ENCODE measurements at places on chromosomes 2 and 18. TPM values are rescaled to one million over a fixed set of nuclear protein-coding genes. Genes with fewer than 3 reads are reported as not detected.

- DNase-seq: peak; percentile 39
Measured at GRCh38 chr2:141554810-141555209, 576.0 kb downstream of the LRP1B start.

DNA sequence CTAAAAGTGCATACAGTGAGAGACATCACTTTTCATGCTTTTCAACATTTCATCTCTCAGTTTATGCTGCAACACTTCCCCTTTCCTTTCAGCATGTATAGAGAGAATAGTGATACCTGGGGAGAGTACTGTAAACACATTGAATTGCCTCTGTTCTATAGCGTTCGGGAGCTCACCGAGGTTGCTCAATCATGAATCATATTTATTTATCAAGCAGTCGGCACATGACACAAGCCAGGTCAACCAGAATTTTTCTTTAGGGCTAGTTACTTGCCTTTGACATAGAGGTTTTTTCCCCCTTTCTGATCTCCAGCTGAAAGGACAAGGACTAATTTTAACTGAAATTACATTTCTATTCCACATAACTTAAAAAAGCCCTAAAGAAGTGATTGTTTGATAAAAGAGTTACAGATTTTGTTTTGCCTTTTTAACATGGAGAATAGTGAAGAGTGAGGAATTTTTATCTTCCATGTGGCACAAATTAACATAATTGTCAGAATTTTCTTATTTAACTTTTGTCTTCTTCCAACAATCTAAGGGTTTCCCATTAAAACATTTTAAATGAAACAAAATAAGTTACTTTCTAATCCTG lies 690.9 kb upstream of the TMEFF2 start:
- no peak for DNase-seq

DNA sequence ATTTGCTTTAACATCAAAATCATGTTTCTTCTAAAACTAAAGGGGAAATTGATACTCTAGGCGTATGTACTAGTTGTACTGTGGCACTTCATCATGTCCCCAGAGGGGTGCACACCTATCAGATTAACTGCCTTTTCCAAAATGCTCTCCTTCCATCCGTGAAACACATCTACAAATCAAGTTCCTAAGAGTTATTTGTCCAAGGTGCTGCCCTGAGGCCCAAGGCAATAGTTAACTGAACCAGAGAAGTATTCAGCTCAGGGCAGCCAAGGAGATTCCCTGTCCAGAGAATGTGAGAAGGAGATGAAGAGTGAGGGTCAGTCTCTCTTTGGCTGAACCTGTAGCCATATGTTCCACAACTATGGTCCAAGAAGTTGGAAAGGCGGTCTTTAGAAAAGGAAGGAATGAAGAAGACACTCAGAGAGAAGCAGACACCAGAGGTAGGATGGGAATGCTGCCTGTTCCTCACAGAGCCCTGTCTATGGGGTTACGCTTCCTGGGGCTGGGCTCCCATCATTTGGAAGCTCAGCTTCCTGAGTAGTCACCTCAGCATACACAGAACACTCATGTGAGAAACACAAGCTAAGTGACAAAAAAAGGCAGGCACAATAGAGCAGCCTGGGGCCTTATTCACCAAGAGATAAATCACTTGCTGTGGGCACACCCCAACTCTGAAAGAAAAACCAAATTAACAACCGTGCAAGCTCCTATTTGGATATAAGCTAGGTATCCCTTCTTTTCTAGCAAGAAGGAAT lies 55.6 kb downstream of the ANKRD44 start:
- no peak for DNase-seq

DNA sequence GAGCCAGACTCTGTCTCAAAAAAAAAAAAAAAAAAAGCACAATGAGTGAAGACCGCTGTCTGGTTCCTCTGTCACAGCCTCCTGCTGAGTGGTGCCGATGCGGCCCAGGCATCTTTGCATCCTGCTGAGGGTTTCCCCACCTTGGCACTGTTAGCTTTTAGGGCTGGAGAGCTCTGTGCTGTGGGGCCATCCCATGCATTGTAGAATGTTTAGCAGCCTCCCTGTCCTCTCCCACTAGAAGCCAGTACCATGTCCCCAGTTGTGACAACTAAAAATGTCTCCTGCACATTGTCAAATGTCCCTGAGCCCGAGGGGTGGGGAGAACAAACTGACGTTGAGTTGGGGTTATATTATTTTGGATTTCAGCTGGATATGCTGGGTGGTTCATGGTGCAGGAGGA lies 7.9 kb upstream of the COLEC11 start:
- DNase-seq: no peak

DNA sequence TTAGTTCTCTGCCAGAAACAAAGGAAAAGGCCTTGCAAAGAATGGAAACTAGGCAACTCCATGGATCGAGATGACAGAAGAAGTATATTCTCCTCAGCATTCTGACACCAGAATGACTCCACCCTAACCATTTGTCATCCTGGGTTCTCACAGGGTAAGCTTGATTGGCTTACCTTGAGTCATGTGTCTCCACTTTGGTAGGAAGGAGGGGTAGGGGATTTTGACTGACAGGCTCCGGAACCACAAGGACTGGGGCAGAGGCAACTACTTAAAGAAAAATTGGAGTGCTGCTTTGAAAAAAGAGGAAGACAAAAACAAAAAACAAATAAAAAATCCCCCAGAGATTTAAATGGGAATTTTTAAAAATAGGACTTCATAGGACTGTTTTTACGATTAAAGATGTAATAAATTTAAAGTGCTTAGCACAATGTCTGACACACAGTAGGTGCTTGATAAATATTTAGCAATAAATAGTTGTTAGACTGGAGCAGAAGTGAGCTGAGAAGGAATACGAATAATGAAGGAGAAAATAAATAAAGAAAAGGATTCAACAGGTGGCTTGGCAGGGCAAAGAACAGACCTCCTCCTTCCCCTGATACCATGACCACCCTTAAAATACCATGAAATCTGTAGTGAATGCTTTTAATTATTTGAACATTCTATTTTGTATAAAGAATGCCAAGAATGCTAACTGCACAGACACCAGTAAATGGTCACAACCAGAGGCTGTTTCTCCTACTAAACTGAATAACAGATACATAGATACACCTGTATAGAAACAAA lies 230.2 kb downstream of the CDCA7 start:
- DNase-seq: peak; percentile 77

GRCh38 chr2:154882725-154883124 lies 184.2 kb downstream of the KCNJ3 start:
- DNase-seq: no peak

GRCh38 chr2:219332542-219332941 lies at the start of gene RESP18:
Gene RESP18, minus strand, starts transcription at chr2:219332744.
- DNase-seq: no peak

- DNase-seq: peak; percentile 45
Measured at GRCh38 chr2:134401789-134402188, 147.9 kb downstream of the MGAT5 start.

DNA sequence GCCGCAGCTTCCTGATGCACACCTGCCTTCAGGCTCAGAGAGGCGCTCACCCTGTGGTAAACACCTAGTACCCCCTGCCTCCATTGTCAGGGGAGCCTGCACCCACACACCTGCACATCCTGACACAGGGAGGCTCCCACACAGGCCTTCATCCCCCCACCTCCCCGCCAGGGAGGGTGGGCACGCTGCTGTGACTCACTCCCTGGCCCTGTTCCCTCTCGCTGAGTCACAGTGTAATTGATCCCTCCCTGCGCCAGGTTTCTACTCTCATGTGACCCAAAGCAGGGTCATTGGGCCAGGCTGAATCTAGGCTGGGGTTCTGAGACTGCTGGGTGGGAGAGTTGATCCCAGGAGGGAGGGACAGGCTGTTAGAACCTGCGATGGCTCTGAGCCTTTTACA lies 8.5 kb upstream of the CELF4 start:
- no peak for DNase-seq

DNA sequence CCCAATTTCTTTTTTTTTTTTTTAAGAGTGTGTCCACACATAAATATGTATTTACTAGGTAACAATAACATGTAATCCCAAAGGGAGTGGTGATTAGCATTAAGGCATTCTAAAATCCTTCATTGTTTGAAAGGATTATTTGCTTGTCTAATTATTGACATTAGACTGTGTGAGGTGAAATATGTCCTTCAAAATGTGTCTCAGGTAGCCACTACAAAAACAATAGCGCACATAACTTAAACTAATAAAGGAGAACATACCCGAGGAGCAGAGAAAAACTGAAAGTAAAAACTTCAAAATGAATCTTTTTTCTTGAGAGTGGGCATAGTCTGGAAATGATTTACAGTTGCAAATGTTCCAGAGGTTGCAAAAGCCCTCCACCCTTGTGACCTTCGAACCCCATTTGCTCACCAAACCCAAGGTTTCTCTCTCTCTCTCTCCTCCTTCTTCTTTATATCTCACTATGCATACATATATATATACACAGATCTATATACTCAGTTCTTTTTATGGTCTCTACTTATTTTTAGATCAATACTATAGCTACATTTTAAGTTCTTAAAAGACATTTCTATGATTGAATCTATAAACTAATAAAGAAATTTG lies 24.4 kb upstream of the FRZB start:
- no peak for DNase-seq

- DNase-seq: no peak
Measured at GRCh38 chr2:81481242-81481993, 1176.9 kb upstream of the LRRTM1 start.

- no peak for DNase-seq
Measured at GRCh38 chr2:127439343-127439742, 21.1 kb downstream of the PROC start.

GRCh38 chr18:3647636-3648035 lies 197.7 kb downstream of the TGIF1 start:
- DNase-seq: no peak

DNA sequence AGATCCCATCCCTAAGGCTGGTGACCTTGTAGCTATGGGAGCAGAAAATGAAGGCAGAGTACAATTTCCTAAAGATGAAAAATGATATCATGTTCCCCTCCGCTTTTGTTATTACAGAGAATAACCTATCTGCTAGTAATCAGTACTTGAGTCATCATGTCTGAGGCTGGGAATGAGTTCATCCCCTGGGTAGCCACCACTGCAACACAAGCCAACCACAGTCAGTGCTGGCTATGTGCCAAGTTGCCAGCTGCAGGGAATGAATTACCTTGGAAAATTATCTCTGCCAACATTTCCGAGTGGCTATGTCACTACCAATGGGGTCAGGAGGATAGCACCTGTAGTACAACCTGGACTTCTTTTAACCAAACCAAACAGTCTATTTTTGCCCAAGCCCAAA lies 1094.7 kb upstream of the DDX18 start:
- no peak for DNase-seq

DNA sequence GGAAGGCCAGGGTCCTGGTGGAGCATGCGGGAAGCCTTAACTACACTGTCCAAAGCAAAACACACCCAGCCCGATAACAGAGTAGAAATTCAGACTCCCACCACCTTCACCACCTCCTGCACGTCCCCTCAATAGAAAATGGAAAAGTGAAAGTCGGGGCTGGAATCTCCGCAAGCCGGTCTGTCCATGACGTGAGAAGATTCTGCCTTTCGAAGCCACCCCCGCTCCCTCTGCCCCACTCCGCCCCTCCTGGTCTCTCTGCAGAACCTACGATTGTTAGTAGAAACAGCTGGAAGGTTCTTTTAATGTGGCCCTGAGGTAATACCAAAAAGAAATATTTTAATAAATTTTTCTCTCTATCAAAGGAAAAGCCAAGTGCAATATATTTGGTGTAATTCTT lies 116.4 kb downstream of the GBX2 start:
- no peak for DNase-seq

DNA sequence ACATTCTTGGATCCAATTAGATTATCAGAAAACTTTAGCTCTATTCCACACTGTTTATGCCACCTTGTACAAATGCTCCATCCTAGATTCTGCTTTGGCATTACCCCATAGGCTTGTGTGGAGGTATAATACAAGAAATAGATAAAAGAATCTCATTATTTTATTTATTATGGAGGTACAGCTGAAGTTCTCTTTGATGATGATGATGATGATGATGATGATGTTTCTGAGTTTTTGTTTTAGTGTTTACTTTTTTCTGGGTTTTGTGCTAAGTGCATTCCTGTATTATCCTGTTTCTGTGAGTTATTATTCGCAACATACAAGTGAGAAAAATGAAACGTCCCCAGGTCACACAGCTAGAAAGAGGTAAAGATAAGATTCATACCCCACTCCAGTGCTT lies 43.4 kb downstream of the ANXA4 start:
- DNase-seq: no peak

- no peak for DNase-seq
Measured at GRCh38 chr18:21660078-21660477, 44.5 kb downstream of the ABHD3 start.

GRCh38 chr2:12318427-12319057 lies 398.2 kb upstream of the TRIB2 start:
- DNase-seq: no peak

DNA sequence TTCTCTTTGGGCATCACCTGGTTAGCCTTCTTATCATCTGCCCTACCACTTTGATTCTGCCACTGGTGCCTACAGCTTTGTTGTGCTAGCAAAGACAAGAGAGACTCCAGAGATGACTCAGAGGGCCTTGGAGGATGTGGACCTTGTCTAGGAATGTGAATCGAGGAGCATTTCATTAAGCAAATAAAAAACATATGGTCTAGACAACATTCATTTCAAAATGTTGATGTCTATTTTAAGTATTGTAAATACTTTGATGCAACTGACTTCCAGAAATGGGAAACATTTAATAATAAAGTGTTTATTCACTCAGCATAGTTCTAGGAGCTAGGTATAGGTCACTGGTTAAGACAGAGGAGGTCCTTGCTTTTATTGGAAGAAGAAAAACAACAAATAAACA lies 195.5 kb downstream of the CDCA7 start:
- no peak for DNase-seq

DNA sequence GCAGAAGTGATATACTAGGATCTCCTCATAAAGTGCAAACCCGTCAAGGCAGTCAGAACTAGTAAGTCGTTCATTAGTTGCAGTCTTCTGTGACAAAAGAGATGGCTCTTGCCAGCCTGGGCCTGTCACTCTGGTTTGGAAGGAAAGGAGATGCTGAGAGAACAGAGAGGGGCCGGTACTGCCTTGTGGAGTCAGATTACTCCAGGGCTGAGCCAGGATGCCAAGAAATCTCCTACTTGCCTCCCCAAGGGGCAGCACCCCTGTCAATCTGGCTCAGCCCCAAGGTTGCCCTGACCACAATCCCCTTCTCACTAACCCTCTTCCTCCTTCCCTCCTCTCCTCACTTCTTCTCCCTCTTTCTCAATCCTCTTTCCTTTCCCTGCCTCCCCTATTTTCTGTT lies 62.9 kb upstream of the ASPRV1 start:
- peak; percentile 30 for DNase-seq

DNA sequence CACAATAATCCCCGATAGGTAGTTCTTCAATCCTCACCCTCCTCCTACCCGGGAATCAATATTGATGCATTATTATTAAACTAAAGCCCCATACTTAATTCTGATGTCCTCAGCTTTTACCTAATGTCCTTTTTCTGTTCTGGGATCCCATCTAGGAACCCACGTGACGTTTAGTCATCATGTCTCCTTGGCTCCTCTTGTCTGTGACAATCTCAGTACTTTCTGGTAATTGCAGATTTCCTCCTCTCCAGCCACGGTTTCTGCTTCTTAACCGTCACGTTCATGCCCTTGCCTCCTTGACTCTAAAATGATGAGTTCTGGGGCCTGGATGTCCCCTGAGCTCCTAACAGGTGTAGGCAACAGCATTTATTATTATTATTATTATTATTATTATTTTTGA lies 2.9 kb upstream of the DGKD start:
- no peak for DNase-seq

Gene CPS1
- total RNA-seq: 2.8 TPM

Gene OTX1
- 0.62 TPM for total RNA-seq

Gene ITGB1BP1
- 34.9 TPM for total RNA-seq

Gene DNMT3A
- total RNA-seq: 83.9 TPM

Gene RSAD2
- total RNA-seq: 2.6 TPM

Data from tongue (tissue), 3 donors.